Activated CD4-positive, alpha-beta memory T cell treated with anti-CD3 and anti-CD28 coated beads, Interleukin-2, amount 10 ng/mL, durations not matched to agents 7 days and 5 days (primary cell): ENCODE measurements at places on chromosomes 4 and X. TPM values are rescaled to one million over a fixed set of nuclear protein-coding genes. Genes with fewer than 3 reads are reported as not detected.

The SYTL5 gene
- total RNA-seq = not detected

- H3K27me3 ChIP-seq = no peaks in the 10 kb centered on the region
- peaks cover 23% of the 10 kb centered on the region for H3K36me3 ChIP-seq
- no peak for DNase-seq
These were observed 41.1 kb downstream of the HPF1 start for GRCh38 chr4:169716677-169717076.

DNA sequence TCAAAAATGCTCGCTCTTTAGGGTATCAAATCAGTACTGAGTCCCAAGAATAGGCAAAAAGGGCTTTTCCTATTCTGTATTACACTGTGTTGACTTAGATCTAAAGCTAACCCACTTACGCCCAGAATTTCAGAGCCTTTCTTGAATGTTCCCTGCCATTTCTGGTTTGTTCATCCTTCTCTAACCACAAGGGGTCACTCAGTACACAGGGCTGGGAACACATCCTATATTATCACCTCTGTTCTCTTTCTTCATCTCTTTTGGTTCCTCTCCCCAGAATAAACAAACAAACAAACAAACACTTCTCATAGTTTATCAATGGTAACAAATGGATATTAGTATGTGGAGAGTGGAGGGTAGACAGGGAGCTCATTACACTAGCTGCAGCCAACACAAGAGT is 25.5 kb upstream of the MORC4 start:
- DNase-seq = no peak
- H3K36me3 ChIP-seq = no peaks in the 10 kb centered on the region
- H3K4me1 ChIP-seq = no peaks in the 10 kb centered on the region
- H3K27ac ChIP-seq = no peak overlapping the region

- no peak for DNase-seq
- H3K36me3 ChIP-seq = no peaks in the 10 kb centered on the region
- no peak overlapping the region for H3K27ac ChIP-seq
These were observed 104.5 kb upstream of the GATB start for GRCh38 chr4:151865312-151865711.

GRCh38 chr4:8548731-8549351 is 31.4 kb upstream of the GPR78 start:
- no peak overlapping the region for H3K27ac ChIP-seq
- H3K4me1 ChIP-seq = peaks cover 2% of the 10 kb centered on the region
- no peak overlapping the region for H3K4me3 ChIP-seq
- no peaks in the 10 kb centered on the region for H3K36me3 ChIP-seq
- H3K27me3 ChIP-seq = no peaks in the 10 kb centered on the region
